Fibroblast of the aortic adventitia (primary cell): ENCODE measurements at places on chromosomes 3 and 15. TPM values are rescaled to one million over a fixed set of nuclear protein-coding genes. Genes with fewer than 3 reads are reported as not detected.

DNA sequence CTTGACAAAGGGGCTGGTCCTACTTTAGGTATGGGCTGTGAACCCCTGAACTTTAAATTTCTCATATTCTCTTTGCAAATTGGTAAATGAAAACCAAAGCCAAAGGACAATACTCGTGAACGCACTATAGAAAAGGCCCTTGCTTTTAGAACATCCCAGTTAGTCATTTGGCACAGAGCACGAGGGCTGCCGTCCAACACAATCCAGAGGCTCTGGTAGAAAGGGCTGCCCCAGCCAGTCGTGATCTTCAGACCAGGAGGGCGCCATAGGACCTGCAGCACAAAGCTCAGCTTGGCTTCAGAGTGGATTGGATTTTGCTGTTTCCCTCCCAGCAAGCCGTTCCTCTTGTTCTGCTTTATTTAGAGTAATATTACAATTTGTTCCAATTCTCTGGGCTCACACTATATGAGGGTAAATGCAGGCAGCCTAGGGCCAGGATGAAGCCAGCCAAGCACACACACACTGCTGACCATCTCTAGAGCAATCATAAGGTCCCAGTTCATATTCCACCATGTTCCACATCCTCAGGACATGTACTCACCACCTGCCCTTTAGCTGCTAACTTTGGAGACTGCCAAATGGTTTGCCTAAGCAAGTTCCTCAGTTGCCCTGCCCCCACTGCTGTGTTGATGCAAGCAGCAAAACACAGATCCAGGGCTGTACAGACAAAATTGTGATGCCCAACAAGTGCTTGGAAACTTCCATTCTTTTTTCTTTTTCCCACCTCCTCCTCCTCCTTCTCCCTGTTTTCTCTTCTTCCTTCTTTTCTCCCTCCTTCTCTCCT is 6.0 kb upstream of the BFSP2 start:
- DNase-seq = peak; percentile 50

DNA sequence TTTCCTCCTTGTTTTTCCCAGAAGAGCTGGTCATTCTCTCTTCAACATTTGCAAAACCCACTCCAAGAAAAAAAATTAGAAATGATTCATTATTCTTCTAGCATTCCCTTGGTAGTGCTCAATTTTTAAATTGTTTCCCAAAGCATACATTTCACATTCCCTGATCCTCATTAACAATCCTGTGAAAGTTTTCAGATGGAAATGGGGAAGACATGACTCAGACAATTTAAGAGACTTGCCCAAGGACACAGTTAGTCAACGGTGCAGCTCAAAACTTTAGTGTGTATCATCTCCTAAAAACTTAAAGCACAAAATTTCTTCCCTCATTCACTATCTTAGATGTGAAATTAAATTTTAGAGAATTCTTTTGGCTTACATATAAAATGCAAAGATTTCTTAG is 17.1 kb upstream of the ABI3BP start:
- DNase-seq = peak; percentile 75

DNA sequence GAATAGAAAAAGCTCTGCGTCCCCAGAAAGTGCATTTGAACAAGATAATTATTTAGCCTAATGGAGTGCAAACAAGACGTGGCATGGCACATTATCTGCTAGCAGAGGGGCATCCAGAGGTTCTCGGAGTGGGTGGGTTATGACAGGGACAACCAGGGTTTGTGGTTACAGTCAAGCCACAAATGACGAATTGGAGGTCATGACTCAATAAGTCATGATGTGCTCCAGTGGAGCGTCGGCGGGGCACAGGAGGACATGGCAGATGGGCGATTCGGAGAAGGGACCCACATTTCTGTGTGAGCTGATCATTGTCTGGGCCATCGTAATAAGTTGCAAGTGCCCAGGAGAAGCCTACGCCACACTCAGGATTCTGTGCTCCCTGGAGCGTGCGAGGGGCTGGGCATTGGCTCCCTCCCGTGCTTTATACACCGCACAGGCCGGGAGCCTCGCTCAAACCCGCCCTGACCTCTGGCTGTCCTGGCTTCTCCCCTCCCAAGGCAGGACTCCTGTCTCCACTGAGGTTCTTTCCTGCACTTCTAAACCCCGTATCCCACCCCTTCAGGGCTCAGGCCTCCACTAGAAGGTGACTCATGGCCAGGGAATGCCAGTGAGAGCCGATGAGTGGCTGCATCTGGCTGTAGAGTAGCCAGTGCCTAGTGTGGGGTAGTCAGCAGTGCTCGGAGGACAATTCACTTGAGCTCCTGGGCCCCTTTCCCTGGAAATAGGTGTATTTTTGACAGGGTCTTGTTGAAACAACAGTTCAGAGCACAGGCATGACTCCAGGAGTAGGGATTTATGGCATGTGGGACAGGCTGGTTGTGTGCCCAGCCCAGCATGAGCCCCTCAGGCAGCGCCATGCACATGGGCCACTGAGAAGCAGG is 67.4 kb downstream of the GRIP2 start:
- peak; percentile 86 for DNase-seq

B3GNT5 gene
- 4.7 and 10.4 TPM in 2 replicates for total RNA-seq

WDR93 gene
- total RNA-seq = 0.09 and 0.49 TPM in 2 replicates

- DNase-seq = no peak
These were observed 28.5 kb downstream of the TMEM212 start for GRCh38 chr3:171871392-171872274.

DNA sequence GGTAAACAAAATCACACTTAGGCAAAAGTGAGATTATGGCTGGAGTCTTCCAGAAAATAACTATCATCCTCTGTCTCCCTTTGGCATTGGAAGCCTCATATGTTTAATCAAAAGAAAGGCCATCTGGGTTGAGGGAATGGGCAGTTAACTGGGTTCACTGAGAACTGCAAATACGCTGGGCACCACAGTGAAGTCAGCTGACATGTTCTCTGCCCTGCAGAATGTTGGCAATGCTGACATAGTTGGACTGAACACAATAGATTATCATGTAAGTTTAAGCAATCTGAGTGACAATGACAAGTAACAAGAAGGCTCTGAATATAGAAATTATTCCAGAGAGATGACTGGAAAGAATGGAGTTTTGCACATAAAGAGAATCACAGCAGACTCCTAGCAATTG is 43.8 kb upstream of the SLC25A26 start:
- DNase-seq = no peak

IDH2 gene
- 14.3 and 28.6 TPM in 2 replicates for total RNA-seq

CADPS gene
- 0.57 and 3.7 TPM in 2 replicates for total RNA-seq

HRH1 gene
- total RNA-seq = 7.4 and 20.6 TPM in 2 replicates

DNA sequence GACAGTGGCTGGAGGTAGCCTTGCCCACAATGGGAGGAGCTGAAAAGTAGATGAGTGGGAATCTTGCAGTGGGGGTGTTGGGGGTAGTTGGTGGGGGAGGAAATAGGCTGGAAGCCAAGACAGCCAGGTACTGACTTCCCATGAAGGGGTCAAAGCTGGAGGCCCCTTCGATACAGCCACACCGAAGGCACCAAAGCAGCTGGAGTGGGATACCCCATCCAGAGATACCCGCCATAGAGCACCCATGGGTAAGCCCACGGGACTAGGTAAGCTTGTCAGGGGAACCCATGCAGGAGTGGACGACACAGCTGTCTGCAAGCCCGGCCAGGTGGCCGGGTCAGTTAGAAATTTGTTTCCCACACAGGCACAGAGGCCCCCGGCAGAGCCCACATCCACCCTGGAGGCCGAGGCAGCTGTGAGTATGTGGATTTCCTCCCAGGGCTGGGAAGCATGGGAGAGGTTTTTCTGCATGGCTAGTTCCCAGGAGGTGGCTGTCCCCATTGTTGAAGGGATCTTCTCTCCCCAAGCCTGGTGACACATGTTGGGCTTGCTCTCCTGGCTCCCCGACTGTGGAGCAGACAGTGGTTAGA is 28.6 kb downstream of the PRR23E start:
- no peak for DNase-seq

NAA50 gene
- 142 and 242 TPM in 2 replicates for total RNA-seq

CHL1 gene
- total RNA-seq = 0.16 and 0.63 TPM in 2 replicates

- peak; percentile 80 for DNase-seq
These were observed 29.0 kb upstream of the TIMP4 start for GRCh38 chr3:12187448-12188327.

RNU5B-1 gene
- not detected in 2 replicates for total RNA-seq

DNA sequence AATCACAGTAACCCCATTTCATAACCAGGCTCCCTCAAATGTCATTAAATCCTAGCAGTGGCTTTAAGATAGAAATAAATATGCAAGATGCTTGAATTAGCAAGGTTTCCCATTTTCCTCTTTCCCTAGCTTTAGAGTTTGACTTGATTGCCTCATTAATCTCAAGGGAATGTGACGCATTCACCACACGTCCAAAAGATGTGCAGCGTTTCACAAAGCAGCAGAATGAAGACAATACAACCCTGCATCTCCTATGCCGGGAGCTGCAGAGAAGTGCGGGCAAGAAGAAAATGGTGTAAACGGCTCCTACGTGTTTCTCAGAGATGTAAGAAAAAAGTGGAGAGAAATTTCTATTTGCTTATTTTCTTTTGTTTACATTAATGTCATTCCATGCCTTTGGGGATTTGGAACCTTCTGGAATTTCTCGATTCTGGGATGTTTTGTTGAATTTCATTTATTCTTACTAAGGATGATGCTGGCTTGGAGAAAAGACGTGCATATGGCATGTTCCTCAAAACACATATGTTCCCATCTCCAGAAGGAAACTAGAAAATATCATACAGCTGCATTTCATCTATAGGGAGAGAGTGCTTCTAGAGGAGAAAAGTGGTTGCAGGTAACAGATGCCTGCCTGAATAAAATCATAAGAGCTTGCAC is 27.8 kb upstream of the FRMD4B start:
- no peak for DNase-seq

GRCh38 chr3:18425641-18426257 is 610 bp upstream of the SATB1 start:
- DNase-seq = no peak

DNA sequence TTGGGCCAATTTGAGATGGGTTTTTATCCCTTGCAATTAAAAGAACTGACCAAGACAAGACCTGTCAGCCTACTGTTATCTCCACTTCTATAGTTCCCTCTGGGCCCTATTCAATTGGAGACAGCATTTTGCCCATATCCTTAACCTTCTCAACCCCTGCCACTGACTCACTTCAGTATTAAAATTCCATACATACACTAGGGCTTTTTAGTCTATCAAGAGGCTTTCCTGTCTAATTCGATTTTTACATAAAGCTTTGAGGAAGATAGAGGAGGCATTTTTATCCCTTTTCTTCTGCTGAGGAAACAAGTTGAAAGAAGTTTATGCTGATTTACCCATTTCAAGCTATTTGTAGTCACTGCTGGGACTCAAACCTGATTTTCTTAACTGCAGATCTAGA is 51.1 kb downstream of the GTF2E1 start:
- DNase-seq = no peak

GRCh38 chr3:23834082-23834870 is 28.5 kb downstream of the UBE2E1 start:
- DNase-seq = peak; percentile 16

DNA sequence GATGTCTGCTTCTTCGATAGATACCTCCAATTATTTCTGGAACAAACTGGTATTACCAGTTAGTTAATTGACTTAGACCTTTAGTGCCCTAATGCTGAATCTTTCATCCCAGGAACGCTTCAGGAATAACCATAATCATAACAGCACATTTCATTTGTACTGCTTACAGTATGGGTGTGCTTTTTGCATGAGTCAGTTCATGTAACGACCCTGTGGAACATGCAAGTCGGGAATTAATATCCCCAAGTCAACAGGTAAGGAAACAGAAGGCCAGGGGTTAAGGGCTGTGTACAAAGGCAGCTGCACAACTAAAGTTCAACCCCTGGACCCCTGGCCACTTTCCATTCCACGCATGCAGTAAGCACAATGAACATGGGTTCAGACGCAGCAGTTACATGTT is 49.2 kb downstream of the ADCY5 start:
- no peak for DNase-seq

GRCh38 chr3:194119831-194120590 is 15.9 kb upstream of the HES1 start:
- no peak for DNase-seq

DNA sequence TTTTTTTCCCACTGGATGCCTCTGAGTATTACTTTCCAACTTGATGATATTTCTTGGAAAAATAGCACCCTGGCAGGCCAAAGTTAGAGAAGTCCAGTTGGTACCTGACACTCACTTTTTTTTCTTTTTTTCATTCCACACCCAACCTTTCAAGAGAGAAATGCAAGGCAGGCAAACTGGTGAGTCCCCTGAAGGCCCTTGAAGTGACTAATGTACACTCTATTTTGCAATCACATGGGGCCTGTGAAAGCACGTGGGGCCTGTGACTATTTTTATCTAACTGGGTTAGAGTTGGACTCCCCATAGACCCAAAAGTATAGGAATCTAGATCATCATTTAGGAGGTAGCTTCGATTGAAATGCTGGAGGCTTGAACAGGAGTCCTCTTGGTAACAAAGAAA is 316.7 kb downstream of the CHL1 start:
- no peak for DNase-seq

GFM1 gene
- total RNA-seq = 44.4 and 49.4 TPM in 2 replicates

DNA sequence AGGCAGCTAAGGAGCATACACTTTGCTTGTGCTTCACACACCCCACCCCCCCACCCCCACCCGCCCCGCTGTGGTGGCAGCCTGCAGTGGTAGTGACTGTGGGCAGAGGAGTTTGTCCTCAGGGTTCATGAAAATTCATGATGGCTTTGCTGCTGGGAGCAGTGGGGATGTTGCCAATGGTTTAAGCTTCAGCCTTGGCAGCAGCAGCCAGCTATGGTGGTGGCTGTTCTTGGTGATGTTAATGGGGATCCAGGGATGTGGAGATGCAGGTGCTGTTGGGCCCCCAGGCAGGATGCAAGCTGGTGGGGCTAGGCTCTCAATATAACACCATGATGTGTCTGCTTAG is 55.8 kb downstream of the TNFAIP8L3 start:
- DNase-seq = no peak

DNA sequence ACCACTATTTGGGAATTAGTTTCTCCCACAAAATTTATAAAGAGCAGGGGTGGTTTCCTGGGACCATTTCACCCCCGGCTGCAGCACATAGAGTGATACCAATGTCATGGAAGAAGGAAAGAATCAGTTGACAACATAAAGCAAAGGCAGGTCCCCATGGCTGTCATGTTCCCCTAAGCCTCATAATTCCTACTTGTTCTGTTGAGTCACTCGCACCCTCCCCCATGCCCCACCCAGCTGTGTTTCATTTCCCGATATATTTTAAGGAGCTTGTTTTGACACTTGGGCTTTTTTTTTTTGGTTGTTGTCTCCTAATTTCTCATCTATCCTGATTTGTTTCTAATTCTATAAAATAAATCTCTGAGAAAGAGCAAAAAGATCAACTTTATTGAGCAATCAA is 24.9 kb downstream of the ERC2 start:
- no peak for DNase-seq

DNA sequence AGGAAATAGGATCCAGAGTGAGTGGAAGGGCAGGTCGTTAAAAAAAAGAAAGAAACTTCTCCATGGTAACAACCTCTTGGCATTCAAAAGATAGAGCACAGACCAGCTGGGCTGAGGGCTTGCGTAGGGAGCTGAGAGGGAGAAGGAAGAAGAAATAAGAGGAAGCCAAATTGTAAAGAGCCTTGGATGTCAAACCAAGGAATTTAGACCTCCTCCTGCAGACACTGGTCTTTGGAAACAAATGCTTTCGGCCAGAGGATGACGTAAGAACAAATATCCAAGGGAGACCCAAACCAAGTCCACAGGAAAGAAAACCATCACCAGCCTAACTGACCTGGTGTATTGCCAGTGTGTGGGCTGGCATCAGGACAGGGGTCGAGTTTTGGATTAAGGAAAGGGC is 155.2 kb downstream of the UACA start:
- peak; percentile 86 for DNase-seq

HESX1 gene
- 0.81 and 2.4 TPM in 2 replicates for total RNA-seq
